Hematopoietic multipotent progenitor cell (in vitro differentiated cells): ENCODE measurements at places on chromosomes 11 and 22. TPM values are rescaled to one million over a fixed set of nuclear protein-coding genes. Genes with fewer than 3 reads are reported as not detected.
A peak's percentile ranks its signal among the peaks of the same experiment; 100 is the strongest.

DNA sequence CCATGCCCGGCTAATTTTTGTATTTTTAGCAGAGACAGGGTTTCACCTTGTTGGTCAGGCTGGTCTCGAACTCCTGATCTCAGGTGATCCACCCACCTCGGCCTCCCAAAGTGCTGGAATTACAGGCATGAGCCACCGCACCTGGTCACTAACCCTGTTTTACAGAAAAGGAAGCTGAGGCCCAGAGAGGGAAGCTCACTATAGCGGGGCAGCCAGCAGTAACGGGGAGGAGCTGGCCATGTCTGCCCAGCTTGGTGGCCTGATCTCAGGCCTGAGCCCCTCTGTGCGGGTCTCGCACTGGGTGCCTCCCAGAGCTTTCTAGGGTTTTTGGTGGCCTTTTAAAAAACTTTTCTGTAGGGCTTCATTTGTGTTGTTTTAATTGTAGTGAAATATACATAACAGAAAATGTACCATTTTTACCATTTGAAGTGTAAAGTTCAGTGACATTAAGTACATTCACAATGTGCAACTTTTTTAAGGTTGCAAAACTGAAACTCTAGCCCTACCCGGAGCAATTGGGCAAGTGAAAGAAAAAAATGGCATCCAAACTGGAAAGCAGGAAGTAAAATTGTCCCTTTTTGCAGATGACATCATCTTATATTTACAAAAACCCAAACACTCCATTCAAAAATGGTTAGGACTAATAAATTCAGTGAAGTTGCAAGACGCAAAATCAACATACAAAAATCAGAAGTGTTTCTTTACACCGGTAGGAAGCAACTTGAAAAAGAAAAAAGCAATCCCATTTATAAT lies 14.5 kb upstream of the CYTH4 start:
- peak; percentile 44 for DNase-seq

DNA sequence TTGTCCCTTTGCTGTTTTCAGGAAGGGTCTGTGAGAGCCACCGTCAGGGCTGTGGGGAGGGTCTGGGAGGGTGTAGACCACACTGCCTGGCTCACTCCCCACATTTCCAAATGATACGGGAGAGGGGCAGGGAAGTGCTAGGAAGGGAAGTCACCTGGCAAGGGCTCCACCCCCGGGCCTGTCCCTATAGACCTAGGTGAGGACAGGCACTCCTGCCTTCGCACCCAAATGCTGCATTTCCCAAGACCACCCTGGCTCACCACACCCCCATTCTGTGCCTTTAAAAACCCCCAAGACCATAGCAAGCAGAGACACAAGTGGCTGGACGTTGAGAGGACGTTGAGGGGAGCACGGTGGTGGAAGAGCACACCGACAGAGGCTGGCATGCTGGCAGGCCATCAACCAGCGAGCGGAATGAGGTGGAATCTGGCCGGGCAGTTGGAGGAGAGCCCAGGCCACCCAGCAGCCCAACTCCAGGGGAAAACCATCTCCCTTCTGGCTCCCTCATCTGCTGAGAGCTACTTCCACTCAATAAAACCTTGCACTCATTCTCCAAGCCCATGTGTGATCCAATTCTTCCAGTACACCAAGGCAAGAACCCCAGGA lies 45.7 kb downstream of the GNB1L start:
- DNase-seq = no peak

- no peak for DNase-seq
Observed at GRCh38 chr11:95296621-95297025, 65.6 kb upstream of the SESN3 start.

- peak; percentile 90 for DNase-seq
Observed at GRCh38 chr11:57324886-57325734, at the start of gene TNKS1BP1. Gene TNKS1BP1 (minus strand): TSS chr11:57324952. CDS start chr11:57321885, 3,067 bp downstream.

GRCh38 chr11:61588728-61589191 lies 7.9 kb upstream of the SYT7 start:
- DNase-seq = no peak

DNA sequence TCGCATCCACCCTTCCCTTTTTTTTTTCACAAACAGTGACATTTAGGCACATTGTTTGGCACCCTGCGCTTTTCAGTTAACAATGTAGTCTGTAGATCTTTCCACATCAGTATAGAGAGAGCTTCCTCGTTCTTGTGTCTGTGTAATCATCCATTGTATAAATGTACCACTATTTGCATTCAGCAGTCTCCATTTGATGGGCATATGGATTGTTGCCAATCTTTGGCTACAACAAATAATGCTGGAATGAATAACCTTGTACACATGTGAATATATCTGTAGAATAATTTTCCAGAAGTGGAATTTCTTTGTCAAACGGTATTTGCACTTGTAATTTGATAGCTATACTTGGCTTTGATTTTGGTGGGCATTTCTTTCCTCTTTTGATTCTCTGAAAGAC lies 17.1 kb downstream of the MPEG1 start:
- DNase-seq = no peak

Gene STK33
- 7.3 TPM for total RNA-seq

DNA sequence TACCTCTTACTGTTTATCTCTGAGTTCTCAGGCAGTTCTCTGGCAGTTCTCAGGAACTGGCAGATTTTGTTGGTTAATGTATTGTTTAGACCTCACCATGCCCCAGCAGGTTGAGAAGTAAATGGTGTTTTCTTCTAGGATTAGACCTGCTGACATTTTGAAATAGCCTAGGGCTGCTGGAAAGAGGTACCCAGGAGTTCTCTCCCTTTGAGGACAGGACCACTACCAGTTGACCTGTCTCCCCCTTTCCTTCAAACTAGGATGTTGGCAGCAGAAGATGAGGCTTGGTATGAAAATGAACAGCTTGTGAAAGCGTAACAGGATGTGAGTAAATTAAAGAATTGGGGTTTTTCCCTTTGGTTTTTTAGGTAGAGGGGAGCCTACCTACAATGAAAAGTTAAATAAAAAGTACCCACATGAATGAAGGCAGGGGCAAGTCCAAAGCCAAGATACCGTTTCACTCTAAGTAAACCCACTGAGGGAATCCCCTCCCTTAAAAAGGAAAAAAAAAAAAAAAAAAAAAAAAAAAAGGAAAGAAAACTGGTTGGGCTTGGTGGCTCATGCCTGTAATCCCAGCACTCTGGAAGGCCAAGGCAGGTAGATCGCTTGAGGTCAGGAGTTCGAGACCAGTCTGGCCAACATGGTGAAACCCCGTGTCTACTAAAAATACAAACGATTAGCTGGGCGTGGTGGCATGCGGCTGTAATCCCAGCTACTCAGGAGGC lies 96.2 kb downstream of the PDHX start:
- no peak for DNase-seq

Gene TSG101
- 65.4 TPM for total RNA-seq

DNA sequence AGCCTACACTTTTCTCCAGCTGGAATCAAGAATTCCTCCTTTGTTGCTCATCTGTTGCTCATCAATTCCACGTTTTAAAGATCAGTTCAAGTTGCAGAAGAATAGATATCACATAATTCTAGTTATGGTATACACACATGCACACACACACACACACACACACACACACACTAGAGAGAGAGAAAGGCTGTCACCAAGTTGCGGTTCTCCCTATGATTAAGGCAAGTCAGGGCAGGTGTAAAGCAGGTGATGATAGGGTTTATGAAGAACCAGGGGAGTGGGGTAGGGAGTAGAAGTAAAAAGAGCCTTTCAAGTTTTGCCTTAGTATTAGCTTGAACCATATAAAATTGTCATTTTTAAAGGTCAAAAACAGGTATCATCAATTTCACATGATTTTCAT lies 31.7 kb upstream of the TMPRSS4 start:
- no peak for DNase-seq

DNA sequence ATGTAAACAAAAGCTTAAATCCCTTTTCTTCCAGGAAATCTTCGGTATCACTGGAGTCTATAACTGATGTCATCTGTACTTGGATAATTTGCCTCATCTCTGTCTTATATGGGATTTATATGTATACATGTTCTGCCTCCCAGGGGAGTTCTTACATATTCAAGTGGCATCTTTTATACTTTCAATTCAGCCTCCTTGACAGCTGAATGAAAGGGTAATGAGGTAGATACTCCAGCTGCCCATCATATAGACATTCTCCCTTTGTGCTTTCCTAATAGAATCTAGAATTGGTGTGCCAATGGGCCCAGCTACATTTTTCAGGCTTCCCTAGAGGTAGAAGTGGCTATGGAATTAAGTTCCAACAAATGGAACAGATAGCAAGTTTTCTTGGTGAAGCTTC lies 223.8 kb downstream of the LRRC4C start:
- no peak for DNase-seq

DNA sequence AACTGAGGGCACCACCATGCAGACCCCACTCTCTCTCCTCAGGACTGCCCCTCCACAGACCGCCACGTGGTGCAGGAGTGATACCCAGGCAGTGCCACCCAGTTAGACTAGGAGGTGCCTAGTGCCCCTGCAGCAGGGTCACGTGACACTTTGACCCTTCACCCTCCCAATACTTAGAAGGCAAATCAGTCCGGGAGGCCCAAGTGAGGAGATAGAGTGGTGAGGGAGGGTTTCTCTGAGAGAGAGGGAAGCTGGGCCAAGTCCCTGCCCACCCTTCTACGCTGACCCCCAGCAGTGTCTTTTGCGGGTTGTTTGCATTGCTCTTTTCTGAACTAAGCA lies 84.6 kb downstream of the BUD13 start:
- DNase-seq = no peak

- peak; percentile 69 for DNase-seq
Observed at GRCh38 chr22:29393019-29393608, 4.7 kb upstream of the AP1B1 start.

GRCh38 chr11:108218455-108218854 lies 4.0 kb downstream of the NPAT start:
- no peak for DNase-seq

Gene GLB1L2
- total RNA-seq = 1.3 TPM

DNA sequence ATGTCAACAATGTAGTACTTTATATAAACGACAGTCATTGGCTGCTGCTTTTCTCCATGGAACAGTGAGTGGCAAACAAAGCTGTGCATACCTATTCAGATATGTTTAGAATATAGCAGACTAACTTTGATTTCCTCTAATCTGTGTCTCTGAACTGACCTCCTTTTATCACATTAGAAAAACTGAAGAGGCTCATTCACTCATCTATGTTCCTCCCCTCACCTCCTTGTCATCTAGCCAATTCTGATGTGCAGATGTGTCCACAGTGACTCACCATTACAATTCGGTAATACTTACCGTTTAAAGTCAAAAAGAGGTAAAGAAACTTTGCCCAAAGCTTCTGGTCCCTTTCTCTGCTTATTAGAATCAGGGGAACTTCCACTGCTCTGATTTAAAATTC lies 51.5 kb upstream of the RPS13 start:
- DNase-seq = no peak

DNA sequence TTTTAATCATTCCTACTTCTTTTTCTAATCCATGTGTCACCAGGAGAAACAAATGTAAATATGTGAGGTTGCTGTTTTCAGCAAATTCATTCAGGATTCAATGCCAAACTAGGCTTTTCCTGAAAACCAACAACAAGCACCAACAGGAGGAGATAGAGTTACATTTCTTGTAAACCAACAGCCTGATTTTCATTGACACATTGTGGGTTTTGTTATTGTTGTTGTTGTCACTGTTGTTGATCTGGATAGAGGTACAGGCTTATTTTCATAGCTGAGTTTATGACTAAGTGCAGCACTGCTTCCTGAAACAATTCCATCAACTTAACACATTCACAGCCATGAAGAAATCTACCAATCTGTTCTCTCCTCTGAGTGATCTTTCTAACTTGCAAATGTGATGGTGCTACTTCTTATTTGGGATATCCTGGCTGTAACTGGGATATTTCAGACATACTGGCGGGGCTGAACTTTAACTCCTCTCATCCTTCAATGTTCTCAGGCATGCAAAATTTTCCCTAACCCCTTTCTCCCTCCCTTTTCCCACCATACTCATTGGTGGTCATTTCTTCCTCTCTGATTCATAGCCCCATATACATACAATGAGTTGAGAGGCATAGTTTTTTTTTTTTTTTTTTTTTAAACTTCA lies 65.5 kb downstream of the ME3 start:
- no peak for DNase-seq

- DNase-seq = no peak
Observed at GRCh38 chr22:34588871-34589545, 476.9 kb upstream of the ISX start.

Gene CEND1
- not detected for total RNA-seq

DNA sequence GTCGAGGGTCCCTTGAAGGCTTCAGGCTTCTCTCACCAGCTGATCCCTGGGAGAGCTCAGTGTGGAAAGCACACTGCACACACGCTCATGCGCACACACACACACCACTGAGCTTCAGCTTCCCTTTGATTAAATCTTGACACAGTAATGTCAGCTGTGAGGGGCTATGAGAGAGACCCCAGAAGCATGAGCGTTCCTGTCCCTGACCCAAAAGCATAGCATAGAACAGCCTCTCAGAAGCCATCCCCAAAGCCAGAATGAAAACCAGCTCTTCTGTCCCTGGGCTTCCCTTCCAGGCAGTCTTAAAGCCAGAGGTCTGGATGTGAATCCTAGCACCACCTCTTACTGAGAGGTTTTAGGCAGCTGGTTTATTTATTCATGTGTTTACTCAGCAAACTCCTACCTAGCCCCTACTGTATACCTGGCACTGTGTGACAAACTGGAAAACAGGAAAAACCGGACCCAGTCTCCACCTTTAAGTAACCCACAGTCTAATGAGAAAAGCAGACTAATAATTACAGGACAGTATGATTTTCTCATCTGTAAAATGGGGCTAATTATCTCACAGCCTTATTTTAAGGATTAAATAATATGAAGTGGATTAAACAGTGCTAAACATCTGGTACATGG lies 15.9 kb downstream of the GALNT18 start:
- DNase-seq = no peak

Gene DKK3
- not detected for total RNA-seq
